ENCODE measurements at places on chromosomes 12 and 14.

GRCh38 chr14:99459481-99460100 lies 21.1 kb downstream of the SETD3 start:
- no peak for DNase-seq

- no peak for DNase-seq
Observed at GRCh38 chr12:57342207-57342691, 88.6 kb downstream of the R3HDM2 start.

GRCh38 chr14:77189479-77189878 lies 7.9 kb downstream of the TMEM63C start:
- no peak for DNase-seq

GRCh38 chr12:80353254-80353653 lies 90.8 kb upstream of the PTPRQ start:
- no peak for DNase-seq

DNA sequence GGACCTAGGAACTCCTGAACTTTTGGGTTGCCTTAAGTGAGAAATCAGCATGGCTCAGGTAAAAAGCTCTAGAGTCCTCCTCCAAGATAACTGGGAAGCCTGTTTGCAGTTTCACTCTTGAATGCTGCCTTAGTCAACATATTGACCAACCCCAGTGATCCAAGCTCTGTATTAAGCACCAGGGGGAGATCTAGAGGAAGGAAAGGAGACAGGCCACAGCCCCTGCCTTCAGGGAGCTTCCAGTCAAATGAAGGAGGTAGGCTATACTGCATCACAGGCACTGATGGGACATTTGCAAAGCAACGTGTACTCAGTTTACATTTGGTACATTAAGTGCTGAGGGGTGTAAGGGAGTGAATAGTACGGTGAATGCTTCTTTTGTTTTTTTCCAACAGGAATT lies 1.2 kb upstream of the CSAD start:
- no peak for DNase-seq

GRCh38 chr14:61614693-61615092 lies 80.6 kb upstream of the HIF1A start:
- no peak for DNase-seq

DNA sequence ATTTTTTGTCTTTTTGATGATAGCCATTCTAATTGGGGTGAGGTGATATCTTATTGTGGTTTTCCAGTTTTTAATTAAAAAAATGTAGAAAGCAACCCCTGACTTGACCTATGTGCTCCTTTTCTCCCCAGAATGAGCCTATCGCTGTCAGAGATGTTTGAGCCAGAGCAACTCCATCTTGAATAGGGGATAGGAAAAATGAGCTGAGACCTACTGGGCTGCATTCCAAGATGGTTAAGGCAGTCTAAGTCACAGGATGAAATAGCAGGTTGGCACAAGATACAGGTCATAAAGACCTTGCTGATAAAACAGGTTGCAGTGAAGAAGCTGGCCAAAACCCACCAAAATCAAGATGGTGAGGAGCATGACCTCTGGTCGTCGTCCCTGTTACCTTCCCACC lies 13.8 kb downstream of the ERP27 start:
- DNase-seq = no peak

GRCh38 chr14:72929316-72930080 lies 3.2 kb downstream of the DCAF4 start:
- no peak for DNase-seq

DNA sequence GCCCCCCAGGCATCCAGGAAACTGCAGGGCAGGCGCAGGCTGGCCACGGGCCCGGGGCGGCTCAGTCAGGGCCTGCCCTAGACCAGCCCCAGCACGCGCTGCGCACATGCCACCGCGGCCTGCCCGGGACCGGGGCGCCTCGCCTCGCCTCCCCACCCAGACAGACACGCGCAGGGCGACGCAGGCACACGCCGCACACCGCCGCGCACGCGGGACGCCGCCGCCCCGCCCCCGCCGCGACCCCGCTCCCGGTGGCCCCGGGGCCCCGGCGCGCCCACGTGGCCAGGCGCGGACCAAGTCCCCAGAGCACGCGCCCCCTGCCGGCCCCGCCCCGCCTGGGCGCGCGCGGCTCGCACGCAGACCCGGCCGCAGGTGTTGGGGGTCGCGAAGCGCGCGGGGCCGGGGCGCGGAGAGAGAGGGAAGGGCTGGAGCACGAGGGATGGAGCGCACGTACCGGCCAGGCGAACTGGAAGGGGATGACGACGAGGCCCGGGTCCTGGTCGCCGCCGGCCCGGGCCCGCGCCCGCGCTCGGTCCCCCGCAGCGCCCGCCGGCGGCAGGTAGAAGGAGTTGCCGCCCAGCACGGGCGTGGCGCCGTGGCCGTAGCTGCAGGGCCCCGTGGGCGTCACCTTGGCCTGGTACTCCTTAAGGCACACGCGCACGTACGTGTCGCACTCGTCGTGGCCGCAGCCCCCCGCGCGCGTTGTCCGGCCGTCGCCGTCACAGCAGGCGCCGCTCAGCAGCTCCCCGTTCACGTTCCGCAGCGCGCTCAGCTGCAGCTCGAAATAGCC lies 1.1 kb downstream of the JAG2 start:
- no peak for DNase-seq

DNA sequence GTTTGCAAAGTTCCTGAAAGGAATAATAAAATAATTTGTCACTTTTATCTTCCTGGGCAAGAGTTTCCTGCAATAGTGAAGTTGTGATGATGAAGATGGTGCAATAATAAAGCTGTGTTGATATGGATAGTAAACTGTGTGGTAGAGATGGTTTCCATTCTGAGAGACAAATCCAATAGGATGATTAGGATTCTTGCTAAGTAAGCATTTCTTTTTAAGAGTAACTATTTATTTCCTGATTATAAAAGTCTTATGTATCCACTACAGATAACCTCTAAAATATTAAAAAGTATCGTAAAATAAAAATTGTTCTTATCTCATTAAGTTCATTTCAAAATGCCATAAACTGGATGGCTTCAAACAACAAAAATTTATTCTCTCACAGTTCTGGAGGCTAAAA lies 28.7 kb downstream of the TSPAN11 start:
- no peak for DNase-seq

- DNase-seq = no peak
Observed at GRCh38 chr12:68743356-68743755, 2.6 kb upstream of the SLC35E3 start.

DNA sequence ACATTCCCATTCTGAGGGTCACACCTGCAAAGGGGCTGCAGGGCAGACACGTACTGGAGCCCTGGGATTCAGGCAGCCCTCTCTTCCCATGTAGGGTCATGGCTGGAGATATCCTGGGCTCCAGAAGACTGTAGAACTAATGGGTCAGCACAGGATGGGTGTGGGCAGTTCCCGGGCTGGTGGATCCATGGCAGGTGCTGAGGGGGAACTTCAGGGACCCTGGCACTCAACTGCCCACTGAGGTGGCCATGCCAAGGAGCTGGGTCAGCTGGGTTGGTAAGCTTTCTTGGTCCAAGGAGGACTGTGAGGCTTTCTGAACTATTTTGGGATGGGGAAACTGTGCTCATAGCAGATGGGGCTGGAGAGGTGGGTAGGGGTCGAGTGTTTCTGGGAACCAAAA lies 183.4 kb upstream of the RTL1 start:
- DNase-seq = no peak

- DNase-seq = no peak
Observed at GRCh38 chr14:36295642-36296627, 24.5 kb downstream of the MBIP start.

DNA sequence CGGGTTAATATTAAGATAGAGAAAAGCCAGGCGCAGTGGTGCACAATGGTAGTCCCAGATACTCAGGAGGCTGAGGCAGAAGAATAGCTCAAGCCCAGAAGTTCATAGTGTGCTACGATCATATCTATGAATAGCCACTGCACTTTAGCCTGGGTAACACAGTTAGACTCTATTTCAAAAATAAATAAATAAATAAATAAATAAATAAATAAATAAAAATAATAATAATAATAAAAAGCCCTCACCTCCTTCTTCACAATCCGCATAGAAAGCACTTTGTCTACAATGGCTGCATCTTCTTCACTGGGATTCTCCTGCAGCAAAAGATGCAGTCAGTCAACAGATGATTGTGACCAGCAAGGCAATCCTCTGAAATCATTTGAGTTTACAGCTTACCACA lies 31.5 kb upstream of the SUPT16H start:
- DNase-seq = no peak

- no peak for DNase-seq
Observed at GRCh38 chr14:68966872-68967301, 12.2 kb downstream of the ACTN1 start.

DNA sequence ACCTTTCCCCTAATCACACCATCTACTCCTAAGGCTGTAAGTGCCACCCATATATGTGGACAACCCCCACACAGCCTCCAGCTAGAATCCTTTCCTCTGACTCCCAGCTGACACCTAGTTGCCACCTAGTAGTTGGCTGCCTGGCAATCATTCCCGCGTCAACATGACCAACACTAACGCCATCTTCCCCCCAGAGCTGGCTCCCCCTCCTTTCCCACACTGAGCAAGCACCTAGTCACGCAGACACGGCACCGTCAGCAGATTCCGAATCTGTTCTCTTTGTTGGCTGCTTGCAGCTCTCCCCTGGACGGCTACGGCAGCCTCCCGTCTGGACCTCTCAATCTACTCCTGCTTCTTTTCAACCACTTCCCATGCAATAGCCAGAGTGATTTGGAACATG lies 27.7 kb downstream of the UBR7 start:
- peak; percentile 73 for DNase-seq

DNA sequence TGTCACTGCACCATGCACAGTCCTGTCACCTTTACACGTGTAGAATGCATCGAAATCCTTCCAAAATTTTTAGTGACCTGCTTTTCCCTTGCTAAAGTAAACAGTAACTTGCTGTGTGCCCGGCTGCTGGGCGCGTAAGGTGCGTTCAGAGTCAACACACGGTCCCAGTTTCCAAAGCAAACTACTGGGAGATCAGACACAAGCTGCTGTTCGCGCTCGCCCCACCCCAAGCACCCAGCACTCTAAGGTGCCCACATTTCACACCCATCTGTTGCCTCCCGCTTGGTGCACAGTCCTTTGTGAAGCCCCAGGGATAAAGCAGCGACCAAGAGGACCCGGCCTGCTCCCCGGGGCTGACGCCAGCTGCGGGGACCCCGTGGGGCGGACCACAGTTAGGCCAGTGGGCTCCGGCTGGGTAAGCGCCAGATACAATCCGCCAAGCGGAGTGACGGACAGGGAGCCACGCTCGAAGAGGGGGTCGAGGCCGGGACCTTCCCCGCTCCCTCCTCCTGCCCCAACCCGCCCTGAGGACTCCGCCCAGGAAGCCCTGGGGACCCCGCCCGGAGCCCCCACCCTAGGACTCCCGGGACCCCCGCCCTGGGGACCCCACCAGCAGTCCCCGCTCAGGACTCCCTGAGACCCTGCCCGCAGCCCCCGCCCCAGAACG lies 633 bp downstream of the STX2 start:
- no peak for DNase-seq

DNA sequence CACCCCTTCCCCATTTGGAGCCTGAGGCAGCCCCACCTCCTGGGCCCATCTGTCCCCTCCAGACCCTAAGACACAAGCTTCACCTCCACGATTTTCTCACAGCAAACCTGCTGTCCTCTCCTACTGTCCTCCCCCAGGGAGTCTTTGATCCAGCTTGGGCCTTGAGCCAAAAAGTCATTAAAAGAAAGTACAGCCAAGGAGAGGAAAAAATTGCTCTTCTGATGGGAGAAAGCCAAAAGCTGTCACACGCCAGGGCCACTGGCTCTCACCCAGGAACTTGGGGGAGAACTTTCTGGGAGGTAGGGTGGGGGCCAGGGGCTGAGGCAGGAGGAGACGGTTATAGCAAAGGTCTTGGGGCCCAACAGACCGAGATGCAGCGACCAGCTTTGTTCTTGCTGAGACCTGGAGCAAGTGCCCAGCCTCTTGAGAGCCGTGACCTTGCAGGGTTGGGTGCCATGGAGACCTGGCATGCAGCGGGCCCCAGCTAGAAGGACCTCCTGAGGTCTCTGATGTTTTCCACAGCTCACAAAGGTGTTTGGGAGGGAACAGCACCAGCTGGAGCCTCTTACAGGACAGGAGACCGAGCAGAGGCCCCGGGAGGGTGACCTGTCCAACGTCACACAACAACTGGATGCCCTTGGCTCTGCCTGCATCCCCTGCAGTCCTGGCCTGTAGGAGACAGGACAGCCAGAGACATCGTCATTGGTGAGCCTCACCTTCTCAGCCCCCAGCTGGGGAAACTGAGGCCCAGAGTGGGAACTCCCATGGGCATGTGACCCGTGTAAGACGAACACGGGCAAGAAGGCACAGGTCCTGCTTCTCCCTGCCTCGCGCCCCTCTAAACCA lies 124.5 kb downstream of the CALM1 start:
- DNase-seq = no peak

DNA sequence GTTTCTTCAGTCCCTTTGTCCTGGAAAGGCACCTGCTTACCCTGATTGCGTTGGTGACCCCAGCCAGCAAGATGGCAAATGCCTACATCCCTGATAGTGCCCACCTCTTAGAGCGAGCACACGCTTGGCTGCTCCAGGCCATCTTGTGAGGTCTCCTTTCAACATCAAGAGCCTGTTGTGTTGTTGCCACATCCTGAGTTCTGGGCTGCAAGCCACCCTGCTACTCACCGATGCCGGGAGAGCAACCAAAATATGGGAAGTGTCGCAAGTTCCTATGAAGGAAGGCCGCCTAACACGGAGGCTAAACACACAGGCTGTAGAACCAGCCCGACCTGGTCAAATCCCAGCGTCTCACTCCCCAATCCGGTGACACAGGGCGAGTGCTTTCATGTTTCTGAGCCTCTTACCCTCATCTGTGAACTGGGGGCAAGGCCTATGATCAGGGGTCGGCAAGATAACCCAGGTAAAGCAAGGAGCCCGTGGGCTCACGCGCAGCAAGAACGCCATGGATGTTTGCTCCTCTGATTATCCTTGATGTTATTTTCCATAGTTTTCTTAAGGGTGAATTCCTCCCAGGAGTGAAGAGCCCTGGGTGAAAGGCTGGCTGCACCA lies 98.4 kb downstream of the LGMN start:
- DNase-seq = no peak

DNA sequence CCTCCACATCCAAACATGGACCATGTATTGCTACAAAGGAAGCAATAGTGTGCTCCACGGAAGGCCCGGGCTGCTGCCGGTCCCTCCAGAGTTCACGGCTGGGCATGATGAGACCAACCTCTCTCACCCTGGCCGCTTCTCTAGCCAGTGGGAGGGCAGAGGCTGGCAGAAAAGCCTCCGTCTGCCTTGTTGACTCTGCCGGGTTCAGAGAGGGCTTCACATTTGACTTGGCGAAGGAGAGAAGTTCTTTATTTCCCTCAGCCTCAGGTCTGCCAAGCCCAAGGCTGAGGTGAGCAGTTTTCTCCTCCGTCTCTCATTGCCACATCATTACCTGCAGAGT lies 230.0 kb downstream of the ZFP36L1 start:
- DNase-seq = no peak

DNA sequence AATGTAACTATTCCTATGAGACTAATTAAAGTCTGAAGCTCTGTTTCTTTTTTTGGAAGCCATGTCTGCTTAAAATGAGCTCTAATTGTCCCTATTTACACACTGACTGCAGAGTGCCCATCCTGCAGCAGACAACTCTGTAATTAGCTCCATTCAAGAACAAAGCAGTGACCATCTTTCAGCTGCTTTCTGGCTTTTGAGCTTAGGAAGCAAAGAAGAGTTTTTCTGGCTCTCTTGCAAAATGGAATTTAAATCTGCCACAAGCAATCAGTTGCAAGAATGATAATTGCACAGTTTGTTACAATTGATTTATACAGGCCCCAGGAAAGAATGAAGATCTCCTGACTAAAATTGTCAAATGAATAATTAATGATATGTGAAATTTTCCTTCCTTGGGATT lies 83.4 kb downstream of the GAS2L3 start:
- DNase-seq = no peak

- no peak for DNase-seq
Observed at GRCh38 chr14:36268121-36268520, 52.3 kb downstream of the MBIP start.

All from kidney glomerular epithelial cell (primary cell).